Hematopoietic multipotent progenitor cell (in vitro differentiated cells): ENCODE measurements at places on chromosomes 3 and 15. TPM values are rescaled to one million over a fixed set of nuclear protein-coding genes. Genes with fewer than 3 reads are reported as not detected.

Gene TUBGCP4
- total RNA-seq = 14.3 TPM

DNA sequence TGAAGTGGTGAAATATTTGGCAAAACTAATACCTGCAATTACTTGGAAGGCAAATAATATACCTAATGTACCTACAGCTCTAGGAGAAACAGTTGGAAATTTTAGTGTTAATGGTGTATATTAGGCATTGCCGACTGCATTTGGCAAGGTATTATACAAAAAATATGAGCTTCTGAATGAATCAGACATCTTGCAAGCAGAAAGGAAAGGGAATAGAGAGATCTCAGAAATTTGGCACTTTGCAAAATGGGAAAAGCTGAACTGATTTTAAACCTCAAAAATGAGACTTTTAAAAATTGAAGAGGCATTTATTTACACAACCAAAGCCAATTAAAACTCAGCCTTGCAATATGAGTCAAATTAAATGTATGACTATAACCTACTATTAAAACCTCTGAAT lies 40.2 kb upstream of the C15orf61 start:
- no peak for DNase-seq

GRCh38 chr3:142888099-142888480 lies 793 bp downstream of the PCOLCE2 start:
- peak; percentile 61 for DNase-seq

Gene SLC28A1
- not detected for total RNA-seq

DNA sequence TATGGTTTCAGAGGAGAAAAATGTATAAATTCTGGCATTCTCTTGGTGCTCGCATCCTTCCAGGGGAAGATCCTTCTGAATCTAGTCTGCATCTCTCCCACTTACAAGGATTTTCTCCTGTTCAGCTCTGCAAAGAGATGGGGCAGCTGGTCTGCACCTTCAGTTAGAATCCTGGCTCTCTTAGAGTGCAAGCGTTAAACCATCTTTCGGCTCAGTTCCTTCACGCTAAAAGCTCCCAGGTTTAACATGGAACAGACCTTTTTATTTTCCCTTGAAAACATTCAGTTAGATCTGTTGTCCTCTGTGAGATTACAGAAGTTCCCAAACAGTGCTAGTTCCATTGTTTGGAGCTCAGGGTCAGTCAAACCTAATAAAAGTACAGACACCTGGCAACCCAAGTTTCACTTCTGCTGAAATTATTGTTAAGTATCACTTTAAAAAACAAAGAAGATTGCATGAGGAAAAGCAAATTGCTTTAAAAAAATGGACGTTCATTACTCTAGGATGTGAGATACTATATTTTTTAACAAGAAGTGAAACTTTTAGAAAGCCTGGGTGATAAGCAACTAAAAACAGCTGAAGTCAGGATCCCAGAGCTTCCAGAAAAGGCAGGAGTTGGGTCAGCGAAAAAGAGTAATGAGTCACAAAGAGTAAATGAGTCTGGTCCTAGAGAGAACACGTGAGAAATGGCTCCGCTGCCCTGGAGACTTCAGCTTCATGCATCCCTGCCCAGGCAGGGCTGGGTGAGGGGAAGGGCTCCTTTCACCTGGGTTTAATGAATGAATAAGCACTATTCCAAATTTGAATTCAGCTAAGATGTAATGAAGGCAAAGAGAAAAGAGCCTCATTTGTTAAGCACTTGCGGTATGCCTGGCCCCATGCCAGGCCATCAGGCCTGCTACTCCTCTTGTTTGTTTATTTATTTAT lies 63.3 kb downstream of the ABTB1 start:
- DNase-seq = no peak

GRCh38 chr3:4809922-4810321 lies 169.3 kb upstream of the BHLHE40 start:
- no peak for DNase-seq

- no peak for DNase-seq
Measured at GRCh38 chr15:64503197-64503596, 42.8 kb downstream of the ZNF609 start.

- DNase-seq = no peak
Measured at GRCh38 chr15:94263341-94264273, 32.2 kb downstream of the MCTP2 start.

Gene LDHAL6B
- total RNA-seq = not detected

Gene MME
- 3.0 TPM for total RNA-seq

Gene SH2D7
- total RNA-seq = not detected

- DNase-seq = no peak
Measured at GRCh38 chr15:73927003-73927475, 777 bp downstream of the LOXL1 start.

DNA sequence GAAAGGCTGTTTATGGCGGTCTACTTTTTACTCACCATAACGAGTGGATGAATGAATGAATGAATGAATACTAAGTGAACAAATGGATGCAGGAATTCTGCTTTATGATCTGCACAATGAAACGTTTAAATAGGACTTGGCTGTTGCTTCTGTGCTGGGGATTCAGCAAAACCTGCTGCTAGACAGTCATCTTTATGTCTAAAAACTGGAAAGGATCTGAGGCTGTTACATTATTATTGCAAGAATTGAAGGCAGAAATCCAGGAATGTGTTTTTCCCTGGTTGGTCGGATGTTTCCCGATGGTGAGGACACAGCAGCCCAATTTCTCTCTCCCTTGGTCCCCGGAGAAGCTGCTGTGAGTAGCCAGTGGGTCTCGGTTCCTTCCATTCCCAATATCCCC lies 94.2 kb downstream of the GABRG3 start:
- DNase-seq = no peak

Gene GPR171
- under 0.01 TPM for total RNA-seq
